Astrocyte (in vitro differentiated cells and primary cell): ENCODE measurements at places on chromosomes 12 and 14.

DNA sequence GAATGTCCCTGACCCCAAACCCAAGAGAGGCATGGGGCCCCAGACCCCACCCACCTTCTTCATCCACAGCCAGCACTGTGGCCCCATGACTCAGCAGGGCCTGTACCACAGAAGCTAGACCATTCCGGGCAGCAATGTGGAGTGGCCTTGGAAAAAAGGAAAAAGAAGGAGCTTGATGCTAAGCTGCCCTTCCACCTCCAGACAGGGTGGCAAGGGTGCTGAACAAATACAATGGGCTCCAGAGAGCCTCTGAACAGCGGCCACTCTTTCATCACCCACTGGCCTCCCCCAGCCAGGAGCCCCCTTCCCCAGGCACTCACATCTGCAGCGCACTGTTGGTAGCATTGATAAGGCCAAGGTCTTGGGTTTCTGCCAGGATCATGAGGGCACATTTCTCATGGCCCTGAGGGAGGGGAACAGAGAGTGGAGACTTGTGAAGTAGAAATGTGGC is 13.9 kb downstream of the SLC39A5 start:
- no peak for DNase-seq

DNA sequence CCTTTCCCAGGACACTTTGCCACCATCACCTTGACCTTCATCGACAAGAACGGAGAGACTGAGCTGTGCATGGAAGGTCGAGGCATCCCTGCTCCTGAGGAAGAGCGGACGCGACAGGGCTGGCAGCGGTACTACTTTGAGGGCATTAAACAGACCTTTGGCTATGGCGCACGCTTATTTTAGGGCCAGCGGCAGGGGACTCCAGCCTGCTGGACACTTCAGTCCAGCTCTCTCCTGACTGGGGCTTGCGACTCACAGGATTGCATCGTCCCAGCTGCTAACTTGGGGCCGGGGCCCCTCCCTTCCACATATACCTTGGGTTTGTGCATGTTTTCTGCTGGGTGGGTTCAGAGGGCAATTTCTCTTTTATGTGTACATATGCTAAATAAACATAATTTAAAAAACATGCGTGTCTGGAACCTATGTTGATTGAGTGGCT is 11.2 kb downstream of the AHSA1 start:
- no peak for DNase-seq

GRCh38 chr12:127125607-127126259 is 1141.2 kb upstream of the TMEM132C start:
- peak; percentile 81 for DNase-seq

DNA sequence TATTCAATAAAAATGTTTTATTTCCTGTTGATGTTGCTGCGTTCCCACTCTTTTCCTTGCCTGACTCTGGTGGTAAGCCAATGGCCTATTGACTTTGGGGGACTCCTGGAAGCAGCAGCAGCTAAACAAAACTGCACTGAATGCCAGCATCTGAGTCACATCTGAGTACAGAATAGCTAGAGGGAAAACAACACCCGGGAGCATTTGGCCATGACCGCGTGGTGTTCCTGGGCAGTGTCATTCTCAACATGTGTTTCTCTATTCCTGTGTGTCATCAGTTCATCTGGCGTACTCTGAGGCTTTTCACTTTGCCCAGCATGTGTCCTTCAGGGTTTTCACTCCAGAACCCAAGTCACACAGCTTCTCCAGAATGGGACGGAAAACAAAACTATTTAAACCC is 238.8 kb downstream of the PAWR start:
- DNase-seq = peak; percentile 91

GRCh38 chr12:42469355-42470175 is 120.0 kb downstream of the PRICKLE1 start:
- DNase-seq = no peak

DNA sequence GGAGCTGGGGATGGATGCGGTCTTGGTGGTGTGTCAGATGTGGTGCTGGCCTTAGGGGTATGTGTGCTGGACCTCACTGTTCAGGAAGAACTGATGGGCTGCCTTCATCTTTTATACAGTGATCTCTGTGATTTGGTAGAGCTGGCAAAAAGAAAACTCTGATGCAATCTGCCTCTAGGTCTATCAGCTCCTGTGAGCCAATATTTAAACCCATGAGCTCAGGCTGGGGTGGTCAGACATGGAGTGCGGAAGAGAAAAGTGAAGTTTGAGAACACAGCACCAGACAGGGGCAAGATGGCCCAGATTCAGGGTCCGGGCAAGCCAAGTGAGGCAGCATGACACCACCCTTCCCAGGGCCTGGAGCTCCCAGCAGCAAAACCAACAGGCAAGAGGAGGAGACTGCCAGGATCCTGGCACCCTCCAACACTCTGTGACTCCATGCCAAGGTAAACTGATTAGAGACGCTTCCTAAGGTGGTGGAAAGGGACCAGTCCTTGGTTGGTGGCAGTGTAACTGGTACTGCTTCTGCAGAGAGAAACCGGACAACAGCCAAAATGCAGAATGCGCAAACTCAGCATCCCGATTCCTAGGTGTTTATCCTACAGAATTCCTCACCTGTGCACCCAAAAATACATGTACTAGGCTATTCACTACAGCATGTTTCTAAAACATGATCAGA is 82.3 kb downstream of the CHGA start:
- no peak for DNase-seq

DNA sequence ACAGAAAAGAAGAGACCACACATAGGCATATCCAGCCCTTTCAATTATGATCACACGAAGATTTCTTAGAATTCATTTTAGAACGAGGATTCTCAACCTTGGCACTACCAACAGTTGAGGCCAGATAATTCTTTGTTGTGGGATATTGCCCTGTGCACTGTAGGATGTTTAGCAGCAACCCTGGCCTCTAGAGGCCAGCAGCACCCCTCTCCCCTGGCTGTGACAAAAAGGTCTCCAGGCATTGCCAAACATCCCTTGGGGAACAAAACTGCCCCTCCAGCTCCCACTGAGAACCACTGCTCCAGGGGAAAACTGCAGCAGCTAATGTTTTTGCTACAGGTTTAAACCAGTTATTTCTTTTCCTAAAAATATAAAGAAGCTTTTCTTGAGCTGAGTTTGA is 7.1 kb downstream of the NT5DC3 start:
- DNase-seq = no peak

DNA sequence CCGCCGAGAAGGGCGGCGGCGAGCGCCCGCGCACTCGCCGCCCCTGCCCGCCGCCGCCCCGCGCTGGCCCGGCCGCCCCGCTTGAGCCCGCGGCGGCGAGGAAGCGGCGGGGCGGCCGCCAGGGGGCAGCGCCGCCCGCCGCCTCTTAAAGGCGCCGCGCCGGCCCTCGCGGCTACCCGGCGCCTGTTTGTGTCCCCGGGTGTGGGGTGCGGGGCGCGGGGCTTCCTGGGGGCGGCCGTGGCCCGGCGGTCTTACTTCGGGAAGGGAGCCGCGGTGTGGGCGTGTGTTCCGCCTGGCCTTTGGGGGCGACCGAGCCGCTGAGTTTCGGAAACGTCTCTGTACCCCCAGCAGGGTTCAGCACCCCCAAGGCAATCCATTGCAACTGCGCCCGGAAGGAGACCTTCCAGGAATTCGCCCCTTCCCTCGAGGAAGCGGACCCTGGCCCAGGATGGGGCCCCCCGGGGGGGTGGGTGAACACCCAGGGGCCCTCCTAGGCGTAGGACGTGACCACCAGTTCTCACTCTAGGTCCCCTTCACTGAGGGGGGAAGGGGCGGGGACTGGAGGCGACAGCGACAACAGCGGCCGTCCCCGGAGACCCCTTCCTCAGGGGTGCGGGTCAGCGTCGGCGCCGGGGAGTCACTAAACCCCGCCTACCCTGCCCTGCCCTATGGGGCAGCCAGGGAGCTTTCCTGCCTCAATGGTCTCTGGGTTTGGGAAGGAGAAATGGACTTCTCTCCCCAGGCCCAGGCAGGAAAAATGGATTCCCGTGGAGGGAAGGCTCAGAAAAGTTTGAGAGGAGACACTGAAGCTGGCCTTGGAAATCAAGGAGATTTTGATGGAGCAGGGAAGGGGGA is at the start of gene ITPK1:
Gene ITPK1, minus strand, starts transcription at position 105 of the 855 bp plus-strand sequence. CDS start 762 bp downstream, outside the sequence.
- DNase-seq = no peak

GRCh38 chr14:52033101-52033642 is 35.7 kb downstream of the NID2 start:
- DNase-seq = peak; percentile 60

GRCh38 chr14:51117593-51117992 is 22.7 kb upstream of the TRIM9 start:
- DNase-seq = no peak

DNA sequence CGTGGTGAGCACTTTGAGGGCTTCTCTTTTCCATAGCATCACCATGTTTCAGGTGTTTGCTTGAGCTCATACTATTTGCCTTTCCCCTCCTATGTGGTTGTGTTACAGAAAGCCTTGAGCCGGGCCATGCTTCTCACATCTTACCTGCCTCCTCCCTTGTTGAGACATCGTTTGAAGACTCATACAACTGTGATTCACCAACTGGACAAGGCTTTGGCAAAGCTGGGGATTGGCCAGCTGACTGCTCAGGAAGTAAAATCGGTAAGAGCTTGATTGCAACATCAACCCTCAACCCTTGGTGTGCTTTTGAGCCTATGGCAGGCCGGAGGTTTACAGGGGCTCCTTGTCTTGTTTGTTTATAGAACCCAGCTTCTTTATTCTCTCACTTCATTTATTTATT is 8.1 kb downstream of the LETMD1 start:
- peak; percentile 29 for DNase-seq

DNA sequence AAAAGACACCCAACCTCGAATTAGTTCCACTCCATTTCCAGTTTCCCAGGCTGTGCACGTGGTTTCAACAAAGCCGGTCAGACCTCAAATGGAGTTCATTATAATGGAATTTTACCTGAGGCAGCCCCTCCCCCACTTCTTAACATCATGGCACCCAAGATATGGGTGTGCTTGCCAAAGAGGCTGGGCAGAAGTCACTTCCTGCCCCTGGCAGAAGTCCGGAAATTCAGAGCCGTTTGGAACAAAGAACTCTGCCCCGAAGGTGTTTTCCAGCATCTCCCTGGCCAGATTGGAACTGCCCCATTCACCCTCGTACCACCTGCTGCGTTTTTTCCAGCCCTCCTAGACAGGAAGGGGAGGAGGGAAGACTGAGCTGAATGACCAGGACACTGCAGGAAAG is 8.2 kb downstream of the VDR start:
- no peak for DNase-seq

DNA sequence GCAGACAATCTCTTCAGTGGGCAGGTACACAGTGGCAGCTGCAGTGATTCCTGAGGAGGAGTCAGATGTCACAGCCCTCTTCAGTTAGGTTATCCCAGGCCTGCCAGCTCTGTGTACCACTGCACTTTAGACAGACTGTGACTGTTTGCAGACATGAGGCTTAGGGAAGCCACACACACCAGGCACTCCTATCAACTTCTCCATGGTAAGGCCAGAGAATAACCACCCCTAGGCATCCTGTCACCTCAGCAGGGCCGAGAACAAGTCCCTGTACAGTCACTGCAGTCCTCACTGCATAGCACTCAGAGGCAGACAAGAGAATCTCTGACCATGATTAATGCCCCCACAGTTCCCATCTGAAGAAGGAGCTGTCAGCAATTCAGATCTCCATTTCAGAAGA is 296.5 kb downstream of the GALC start:
- DNase-seq = no peak

DNA sequence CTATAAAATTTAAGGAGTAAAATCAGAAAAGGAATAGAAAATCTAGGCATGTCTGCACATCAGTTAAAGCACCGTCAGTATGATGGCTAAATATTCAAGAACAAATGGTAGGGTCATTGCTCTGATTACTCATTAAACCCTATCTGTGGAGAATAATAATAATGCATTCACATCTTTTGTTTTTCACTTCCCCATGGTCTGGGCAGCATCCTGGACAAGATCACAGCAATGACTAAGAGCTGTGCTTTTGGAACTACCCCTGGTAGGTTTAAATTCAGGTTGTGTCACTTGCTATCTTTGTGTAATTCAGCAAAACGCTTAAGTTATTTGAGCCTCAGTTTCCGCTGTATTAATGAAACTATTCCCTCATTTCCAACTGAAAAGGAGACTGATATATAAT is 33.1 kb downstream of the C12orf42 start:
- DNase-seq = no peak

GRCh38 chr12:4665236-4665635 is 16.3 kb downstream of the NDUFA9 start:
- DNase-seq = no peak

GRCh38 chr14:57389646-57390036 is 745 bp upstream of the NAA30 start:
- DNase-seq = no peak

- DNase-seq = peak; percentile 27
Measured at GRCh38 chr12:92654929-92655328, 47.9 kb upstream of the PLEKHG7 start.

DNA sequence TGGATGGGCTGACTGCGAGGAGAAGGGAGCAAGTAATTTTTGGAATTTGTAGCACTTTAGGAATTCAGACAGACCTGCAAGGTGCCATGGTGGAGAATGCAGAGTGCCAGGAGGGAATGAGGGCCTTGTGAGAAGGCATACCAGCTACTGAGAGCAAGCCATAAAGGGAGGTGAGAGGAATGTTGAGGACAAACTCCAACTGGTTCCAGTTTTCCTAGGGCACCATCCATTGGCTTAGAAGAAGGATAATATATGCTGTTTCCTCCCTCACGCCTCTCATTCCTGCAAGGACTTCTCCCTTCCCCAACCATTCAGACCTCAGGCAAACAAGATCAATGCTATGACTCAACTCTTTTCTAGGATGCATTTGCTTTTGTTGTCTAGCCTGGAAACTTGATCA is 11.2 kb upstream of the DAAM1 start:
- no peak for DNase-seq

DNA sequence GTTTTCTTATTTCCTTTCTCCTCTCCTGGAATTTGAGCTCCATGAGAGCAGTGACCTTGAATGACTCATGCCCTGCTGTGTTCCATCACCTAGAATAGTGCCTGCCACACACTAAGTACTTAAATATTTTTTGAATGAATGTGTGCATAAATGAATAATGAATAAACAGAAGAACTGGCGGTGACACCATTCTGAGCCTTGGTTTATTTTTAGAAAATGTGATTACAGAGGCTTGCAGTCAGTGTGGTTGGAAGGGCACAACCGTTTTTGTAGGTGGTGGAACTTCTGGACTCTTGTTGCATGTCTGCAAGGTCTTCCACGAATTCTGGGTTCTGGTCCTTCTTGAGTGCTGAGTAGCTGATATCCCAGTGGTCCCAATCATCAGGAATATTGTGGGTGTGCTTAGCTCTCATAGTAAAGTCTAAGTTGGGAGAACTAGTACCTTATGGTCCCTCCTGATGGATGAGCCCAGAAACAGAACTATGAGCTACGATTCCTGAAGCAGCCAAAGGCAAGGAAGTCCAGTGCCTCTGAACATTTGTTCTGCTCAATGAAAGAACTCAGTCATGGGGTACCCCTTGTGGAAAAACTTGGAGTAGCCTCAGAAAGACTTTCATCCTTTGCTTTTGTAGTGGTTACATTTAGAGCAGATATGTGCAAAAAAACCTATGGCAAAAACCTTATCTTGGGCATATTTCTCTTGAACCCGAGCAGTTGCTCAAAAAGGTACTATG is 28.8 kb upstream of the BHLHE41 start:
- peak; percentile 99 for DNase-seq

GRCh38 chr12:116280595-116281290 is 3.2 kb upstream of the MED13L start:
- no peak for DNase-seq
